ENCODE measurements at places on chromosomes 1 and 21. TPM values are rescaled to one million over a fixed set of nuclear protein-coding genes. Genes with fewer than 3 reads are reported as not detected.

TMCC2 gene
- 0.78 TPM for polyA plus RNA-seq

MTARC1 gene
- 5.8 TPM for polyA plus RNA-seq

CRABP2 gene
- polyA plus RNA-seq, result 7.5 TPM

SNAPIN gene
- 35.5 TPM for polyA plus RNA-seq

EPHA2 gene
- 11.0 TPM for polyA plus RNA-seq

AMY1C gene
- polyA plus RNA-seq, result not detected

ARL8A gene
- 18.3 TPM for polyA plus RNA-seq

NID1 gene
- 21.6 TPM for polyA plus RNA-seq

CBR3 gene
- polyA plus RNA-seq, result 6.4 TPM

RNU1-2 gene
- polyA plus RNA-seq, result not detected

C1orf210 gene
- polyA plus RNA-seq, result 34.4 TPM

KIF17 gene
- polyA plus RNA-seq, result 0.78 TPM

OR2M3 gene
- not detected for polyA plus RNA-seq

LAX1 gene
- not detected for polyA plus RNA-seq

OR2L3 gene
- polyA plus RNA-seq, result not detected

ZNF695 gene
- polyA plus RNA-seq, result 0.63 TPM

PALMD gene
- polyA plus RNA-seq, result 1.8 TPM

CHIA gene
- polyA plus RNA-seq, result 69.0 TPM
